ENCODE measurements at places on chromosomes 1 and 21.

DNA sequence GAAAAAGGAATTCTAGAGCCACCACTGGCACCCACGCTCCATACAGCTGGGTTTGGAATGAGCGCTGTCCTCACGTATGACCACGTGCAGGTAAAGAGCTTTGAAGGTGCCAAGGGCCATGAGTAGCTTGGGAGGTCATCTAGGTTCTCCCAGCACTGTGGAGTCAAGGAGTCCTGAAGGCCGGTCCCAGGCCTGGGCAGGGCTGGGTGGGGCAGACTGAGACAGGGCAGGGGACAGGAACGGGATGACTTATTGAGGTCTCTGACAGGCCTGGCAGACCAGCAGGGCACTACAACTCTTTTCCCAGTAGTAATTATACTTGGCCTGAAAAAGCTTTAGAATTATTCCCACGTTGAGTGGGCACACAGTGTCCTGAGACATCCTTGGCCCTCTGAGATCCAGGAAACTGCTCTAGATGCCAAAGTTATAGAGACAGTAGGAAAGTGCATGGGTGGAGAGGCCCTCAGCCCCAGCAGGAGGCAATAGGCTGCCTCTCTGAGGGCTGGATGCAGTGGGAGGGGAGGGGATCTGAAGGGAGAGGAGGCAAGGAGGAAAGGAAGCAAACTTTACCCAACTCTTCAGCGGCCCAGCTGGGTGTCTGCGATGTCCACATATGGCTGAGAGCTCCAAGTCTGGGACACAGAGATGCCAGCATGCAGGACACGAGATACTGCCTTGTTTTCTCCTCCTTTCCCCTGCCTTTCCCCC is 1.8 kb upstream of the CDA start:
- DNase-seq, result no peak

GRCh38 chr1:212680680-212681389 is 18.8 kb downstream of the BATF3 start:
- no peak for DNase-seq

DNA sequence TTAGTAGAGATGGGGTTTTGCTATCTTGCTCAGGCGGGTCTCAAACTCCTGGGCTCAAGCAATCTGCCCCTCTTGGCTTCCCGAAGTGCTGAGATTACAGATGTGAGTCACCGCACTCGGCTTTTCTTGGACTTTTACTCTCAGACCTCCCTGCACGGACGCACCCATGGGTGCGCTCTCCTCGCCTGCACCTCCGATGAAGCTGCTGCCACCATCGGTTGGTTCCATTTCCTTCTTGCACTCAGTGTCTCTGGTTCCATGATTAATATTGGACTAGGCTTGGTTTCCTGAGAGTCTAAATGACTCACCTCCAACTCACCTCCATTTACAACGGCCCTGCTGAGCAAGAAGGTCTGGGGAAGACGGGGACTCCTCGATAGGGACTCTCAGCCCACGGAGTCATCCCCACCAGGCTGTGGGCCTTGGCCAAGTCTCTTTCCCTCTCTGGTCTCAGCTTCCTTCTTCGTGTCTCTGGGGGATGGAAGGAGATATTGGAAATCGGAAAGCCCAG is 6.7 kb upstream of the TNFRSF8 start:
- no peak for DNase-seq

DNA sequence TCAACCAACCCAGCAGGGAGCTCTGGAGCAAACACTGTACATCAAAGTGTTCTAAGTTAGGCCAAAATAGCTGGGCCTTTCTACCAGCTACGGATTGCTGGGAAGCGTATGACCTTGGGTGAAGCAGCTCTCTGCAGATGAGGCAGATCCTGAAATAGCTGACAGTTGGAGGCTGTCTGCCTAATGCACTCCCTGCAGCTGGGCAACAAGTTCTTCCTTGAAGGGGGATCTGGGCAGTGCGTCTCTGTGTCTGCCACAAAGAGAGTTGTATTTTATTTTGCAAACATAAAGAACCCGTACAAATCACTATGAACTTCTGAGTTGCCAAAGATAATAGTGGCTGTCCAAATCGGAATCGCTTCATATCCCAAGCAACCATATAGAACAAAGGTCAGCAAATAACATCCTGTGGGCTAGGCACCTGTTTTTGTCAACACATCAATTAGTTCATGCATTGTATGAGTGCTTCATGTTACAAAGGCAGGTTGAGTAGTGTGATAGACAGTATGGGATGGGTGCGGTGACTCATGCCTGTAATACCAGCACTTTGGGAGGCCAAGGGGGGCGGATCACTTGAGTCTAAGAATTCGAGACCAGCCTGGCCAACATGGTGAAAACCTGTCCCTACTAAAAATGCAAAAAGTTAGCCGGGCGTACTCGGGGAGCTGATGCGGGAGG is 29.1 kb upstream of the KLF17 start:
- DNase-seq, result no peak

GRCh38 chr1:236253918-236254637 is 27.7 kb downstream of the ERO1B start:
- no peak for DNase-seq
